WTC11 (cell line): ENCODE measurements at places on chromosomes 3 and 15. TPM values are rescaled to one million over a fixed set of nuclear protein-coding genes. Genes with fewer than 3 reads are reported as not detected.

The TNFAIP8L3 gene
- 0.25 to 0.39 TPM (median 0.34 TPM) in 3 replicates for total RNA-seq

The DAZL gene
- total RNA-seq = 3.3 to 4.3 TPM (median 3.9 TPM) in 3 replicates

The H1-8 gene
- total RNA-seq = not detected in 3 replicates

- H3K4me1 ChIP-seq = peaks cover 16% of the 10 kb centered on the region
- H3K36me3 ChIP-seq = no peaks in the 10 kb centered on the region
- no peak for DNase-seq
- no peak overlapping the region for H3K27ac ChIP-seq
- H3K4me3 ChIP-seq = no peak overlapping the region
Observed at GRCh38 chr3:63814237-63814636, 4.9 kb upstream of the C3orf49 start.

The GOLGA6L9 gene
- total RNA-seq = 7.3 to 9.4 TPM (median 8.0 TPM) in 3 replicates

The SH2D7 gene
- total RNA-seq = not detected in 3 replicates

- H3K36me3 ChIP-seq = peaks cover 3% of the 10 kb centered on the region
- DNase-seq = no peak
- no peak overlapping the region for H3K27ac ChIP-seq
- no peaks in the 10 kb centered on the region for H3K27me3 ChIP-seq
Observed at GRCh38 chr15:70875001-70875782, 17.0 kb downstream of the THAP10 start.

GRCh38 chr15:43408789-43409188 is 37.9 kb downstream of the TUBGCP4 start:
- no peaks in the 10 kb centered on the region for H3K27me3 ChIP-seq
- H3K27ac ChIP-seq = no peak overlapping the region
- H3K4me3 ChIP-seq = no peak overlapping the region
- no peaks in the 10 kb centered on the region for H3K4me1 ChIP-seq

The PTPN9 gene
- 36.1 to 45.5 TPM (median 36.6 TPM) in 3 replicates for total RNA-seq
